ENCODE measurements at places on chromosomes 6 and 20. TPM values are rescaled to one million over a fixed set of nuclear protein-coding genes. Genes with fewer than 3 reads are reported as not detected.

Gene TCEA2
- 22.6 TPM for polyA plus RNA-seq

Gene NTSR1
- 0.03 TPM for polyA plus RNA-seq

Gene TTLL9
- 0.06 TPM for polyA plus RNA-seq

Gene SFTA2
- polyA plus RNA-seq = 0.60 TPM

Gene PI16
- 0.24 TPM for polyA plus RNA-seq

Gene SLC17A3
- polyA plus RNA-seq = 23.2 TPM

Gene MYBL2
- polyA plus RNA-seq = 1.9 TPM

Gene RHAG
- not detected for polyA plus RNA-seq

Gene CAGE1
- not detected for polyA plus RNA-seq

Gene C20orf141
- polyA plus RNA-seq = not detected

Gene APOBEC2
- polyA plus RNA-seq = 2.3 TPM

Gene RFX6
- not detected for polyA plus RNA-seq

Gene CMTR1
- polyA plus RNA-seq = 4.7 TPM

Gene MLN
- not detected for polyA plus RNA-seq

Gene SLPI
- 308 TPM for polyA plus RNA-seq

Gene TRIM10
- 0.72 TPM for polyA plus RNA-seq

Gene STMND1
- not detected for polyA plus RNA-seq

Gene PRSS16
- polyA plus RNA-seq = not detected

Gene GFRA4
- polyA plus RNA-seq = not detected

Gene NNAT
- polyA plus RNA-seq = 0.24 TPM

Gene PLCB4
- polyA plus RNA-seq = 0.14 TPM

Gene PPIL6
- polyA plus RNA-seq = 0.27 TPM

Gene MICAL1
- 1.8 TPM for polyA plus RNA-seq

Gene TMEM170B
- polyA plus RNA-seq = 3.1 TPM

Gene UST
- 0.65 TPM for polyA plus RNA-seq

Gene KIAA0408
- 0.07 TPM for polyA plus RNA-seq

Gene TSBP1
- polyA plus RNA-seq = not detected

Gene HAO1
- 160 TPM for polyA plus RNA-seq

Gene PTCRA
- 0.63 TPM for polyA plus RNA-seq

Gene SAMD5
- 3.2 TPM for polyA plus RNA-seq

Gene METTL24
- 0.14 TPM for polyA plus RNA-seq

Gene CLDN20
- 0.26 TPM for polyA plus RNA-seq

Gene SRMS
- polyA plus RNA-seq = not detected

Gene PDE7B
- 1.0 TPM for polyA plus RNA-seq

Gene UBR2
- polyA plus RNA-seq = 6.3 TPM

Gene CST3
- 662 TPM for polyA plus RNA-seq

Gene SIRPB2
- 1.5 TPM for polyA plus RNA-seq

Gene SERINC3
- polyA plus RNA-seq = 70.0 TPM

Gene KCNG1
- polyA plus RNA-seq = 0.24 TPM

Gene IL20RA
- polyA plus RNA-seq = 0.17 TPM
